ENCODE measurements at places on chromosomes 2 and 18.

DNA sequence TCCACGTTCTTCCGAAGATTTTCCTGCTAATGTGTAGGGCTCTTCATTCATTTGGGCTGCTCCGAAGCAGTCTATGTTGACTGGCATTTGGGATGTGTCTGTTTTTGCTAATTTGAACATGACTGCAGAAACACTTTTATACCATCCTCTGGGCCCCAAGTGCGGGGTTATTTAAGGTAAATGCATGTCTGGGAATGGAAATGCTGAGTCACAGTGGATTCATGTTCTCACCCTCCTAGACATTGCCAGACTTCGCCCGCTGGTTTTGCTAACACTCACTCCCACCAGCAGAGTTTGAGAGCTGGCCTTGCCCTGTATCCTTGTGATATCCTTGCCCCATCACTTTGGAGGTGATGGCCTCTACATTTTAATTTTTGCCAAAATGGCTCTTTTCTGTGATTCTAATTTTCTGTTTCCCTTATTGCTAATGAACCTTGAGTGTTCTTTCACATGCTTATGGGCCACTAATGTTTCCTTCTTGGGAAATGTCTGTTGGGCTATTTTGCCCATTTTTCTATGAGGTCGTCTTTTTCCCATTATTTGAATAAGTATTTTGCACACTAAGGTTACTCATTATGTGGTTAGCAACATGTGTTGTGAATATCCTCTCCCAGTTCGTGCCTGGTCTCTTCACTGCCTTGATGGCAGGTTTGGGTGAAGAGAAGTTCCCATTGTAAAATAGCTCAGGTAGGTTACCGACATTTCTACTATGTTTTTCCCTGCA lies 204.1 kb downstream of the GLI2 start:
- no peak for DNase-seq

DNA sequence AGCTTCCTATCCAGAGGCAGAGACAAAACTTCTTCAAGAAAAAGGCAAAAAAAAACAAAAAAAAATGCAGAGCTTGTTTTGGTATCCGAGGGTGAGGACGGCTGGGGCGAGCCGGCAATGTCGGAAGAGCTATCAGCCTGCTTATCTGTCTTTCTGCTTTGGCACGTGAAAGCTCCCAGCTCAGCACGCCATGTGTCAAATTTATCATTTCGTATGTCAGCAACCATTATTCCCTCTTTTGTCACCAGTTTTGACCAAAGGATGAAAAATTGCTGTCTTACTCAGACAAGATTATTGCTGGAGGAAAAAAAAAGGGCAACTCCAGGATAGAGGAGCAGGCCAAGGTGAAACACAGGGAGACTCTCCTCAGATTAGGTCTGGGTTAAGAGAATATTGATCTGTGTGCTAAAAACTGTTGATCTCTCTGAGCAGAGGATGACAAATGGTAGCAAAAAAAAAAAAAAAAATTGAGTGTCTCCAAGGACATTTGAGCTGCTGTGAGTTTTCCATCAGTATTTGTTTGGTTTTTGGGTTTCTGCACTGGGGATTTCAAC lies 532.0 kb upstream of the POU3F3 start:
- no peak for DNase-seq

DNA sequence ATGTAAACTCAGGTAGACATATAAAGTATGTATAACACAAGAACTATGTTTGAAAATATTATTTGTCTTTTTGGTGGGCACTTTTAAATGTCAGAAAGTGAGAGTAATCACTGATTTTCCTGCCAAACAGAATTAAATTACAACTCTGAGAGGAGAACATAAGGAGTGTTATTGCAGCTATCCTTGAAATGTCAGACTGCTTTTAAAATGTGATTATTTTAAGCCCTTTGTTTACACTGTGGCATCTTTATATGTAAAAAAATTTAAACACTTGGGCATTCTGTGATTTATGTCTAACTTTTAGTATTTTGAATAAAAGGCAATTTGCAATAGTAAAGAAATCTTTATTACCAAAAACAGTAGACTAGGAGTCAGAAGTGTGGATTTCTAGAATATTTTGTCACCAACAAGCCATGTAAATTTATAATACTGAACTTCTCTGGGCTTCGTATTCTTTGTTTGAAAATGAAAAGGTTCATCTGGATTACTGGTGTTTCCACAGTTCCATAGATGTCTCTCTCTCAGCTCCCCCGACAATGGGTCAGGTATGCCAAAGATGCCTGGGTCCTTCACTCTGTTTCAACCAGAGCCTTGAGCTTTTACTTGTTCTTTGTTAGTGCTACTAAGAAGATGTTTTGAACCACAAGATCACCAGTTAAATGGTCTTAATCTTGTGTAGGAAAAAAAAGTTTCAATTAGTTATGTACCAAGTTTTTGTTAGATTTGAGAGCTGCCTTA lies 38.8 kb downstream of the GULP1 start:
- DNase-seq, result no peak

DNA sequence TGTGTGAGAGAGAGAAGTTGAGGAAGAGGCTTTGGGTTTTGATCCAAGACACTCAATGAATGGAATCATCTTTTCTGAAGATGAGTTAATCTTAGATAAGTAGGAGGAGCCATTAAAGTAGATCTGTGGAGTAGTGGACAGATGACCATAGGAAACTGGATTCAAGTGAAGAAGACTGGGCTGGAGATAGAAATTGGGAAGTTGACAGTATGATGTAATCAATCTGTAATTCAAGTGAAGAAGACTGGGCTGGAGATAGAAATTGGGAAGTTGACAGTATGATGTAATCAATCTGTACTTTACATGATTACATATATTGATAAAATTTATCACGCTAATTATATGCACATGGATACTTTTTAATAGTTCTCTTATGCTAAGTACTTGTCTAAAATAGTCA lies 92.8 kb downstream of the PHLPP1 start:
- no peak for DNase-seq

GRCh38 chr2:129754831-129755230 lies 224.6 kb upstream of the RAB6C start:
- DNase-seq, result peak; percentile 4

DNA sequence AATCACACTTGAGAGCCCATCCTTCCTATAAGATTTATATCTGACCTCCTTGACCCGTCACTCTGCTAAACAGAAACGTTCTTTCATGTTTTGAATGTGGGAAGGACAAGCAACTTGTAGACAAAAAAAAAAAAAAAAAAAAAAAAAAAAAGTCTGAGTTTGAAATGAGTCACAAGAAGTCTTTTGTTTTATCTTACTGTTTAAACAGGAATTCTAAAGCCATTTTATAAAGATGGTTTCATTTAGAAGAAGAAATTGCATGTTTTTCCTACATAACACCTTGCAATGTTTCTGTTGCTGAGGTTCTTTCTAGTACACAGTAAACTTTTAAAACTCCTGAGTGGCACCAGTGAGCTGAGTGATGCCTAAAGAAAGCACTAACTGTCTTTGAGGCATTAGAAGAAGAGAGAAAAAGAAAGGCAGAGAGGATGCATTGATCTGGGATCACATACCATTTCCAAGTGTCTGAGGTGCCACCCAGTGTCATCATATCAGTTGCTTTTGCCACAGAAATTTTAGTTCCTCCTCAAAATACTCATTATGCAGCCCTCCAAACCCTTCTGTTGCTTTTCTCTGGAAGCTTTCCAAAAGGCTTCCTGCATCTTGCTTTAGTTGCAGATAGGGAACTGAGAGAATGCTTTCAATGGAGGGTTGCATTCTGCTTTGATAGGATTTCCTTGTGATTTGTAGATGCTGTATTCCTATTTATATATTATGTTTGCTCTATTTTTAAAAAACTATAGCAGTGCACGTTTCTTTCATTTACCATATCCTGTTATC lies 69.1 kb downstream of the ACVR2A start:
- no peak for DNase-seq

DNA sequence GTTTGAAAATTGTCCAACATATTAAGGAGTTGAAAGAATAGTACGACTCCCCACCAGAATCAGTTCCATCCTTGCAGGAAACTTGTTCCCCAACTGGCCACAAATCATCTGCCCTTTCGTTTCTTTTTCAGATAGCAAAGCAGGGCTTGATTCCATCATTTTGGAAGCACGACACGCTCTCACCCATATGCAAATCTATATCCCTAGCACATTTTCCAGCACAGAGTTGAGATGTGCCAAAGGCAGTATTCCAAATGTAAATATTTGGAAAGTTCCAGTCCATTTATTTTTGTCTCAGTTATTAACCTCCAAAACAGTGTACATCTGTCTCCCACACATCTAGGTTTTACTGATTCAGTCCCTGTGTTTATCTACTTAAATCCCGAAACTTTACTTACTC lies 128.8 kb upstream of the BCL2L11 start:
- no peak for DNase-seq

GRCh38 chr2:185074156-185074555 lies 475.8 kb downstream of the ZNF804A start:
- DNase-seq, result no peak

- no peak for DNase-seq
Measured at GRCh38 chr18:8808001-8808400, 102.6 kb downstream of the MTCL1 start.

DNA sequence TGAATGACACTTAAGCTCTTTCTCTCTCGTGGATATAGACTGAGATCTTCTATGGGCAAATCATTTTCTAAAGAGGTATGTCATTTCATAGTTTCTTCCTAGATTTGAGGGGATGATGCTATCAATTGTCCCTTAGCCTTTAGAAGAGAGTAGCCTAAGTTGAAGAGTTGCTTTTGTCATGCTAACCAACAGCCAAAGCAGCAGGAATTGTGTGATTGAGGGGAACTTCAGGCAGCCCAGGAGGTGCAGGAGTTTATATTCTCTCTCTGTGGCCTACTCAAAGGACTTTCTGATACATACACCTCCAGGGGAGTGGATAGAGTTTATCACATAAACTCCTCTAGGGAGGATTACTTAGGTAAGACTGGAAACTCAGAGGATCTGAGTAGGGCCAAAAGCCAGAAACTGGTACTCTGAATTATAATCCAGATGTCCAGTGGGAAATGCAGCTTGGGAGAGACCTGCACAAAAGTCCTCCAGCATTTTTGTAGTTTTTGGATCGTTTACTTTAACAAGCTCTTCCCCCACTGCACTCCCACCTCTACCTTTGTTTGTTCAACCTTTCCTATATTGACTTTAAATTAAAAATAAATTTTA lies 150.7 kb upstream of the CCDC68 start:
- no peak for DNase-seq

- no peak for DNase-seq
Measured at GRCh38 chr2:120241684-120242083, 11.0 kb upstream of the RALB start.

- no peak for DNase-seq
Measured at GRCh38 chr2:62577994-62578781, 72.2 kb upstream of the TMEM17 start.

GRCh38 chr18:80086281-80086680 lies 22.8 kb upstream of the ADNP2 start:
- no peak for DNase-seq

GRCh38 chr2:237128026-237128703 lies 42.5 kb downstream of the COPS8 start:
- DNase-seq, result no peak

DNA sequence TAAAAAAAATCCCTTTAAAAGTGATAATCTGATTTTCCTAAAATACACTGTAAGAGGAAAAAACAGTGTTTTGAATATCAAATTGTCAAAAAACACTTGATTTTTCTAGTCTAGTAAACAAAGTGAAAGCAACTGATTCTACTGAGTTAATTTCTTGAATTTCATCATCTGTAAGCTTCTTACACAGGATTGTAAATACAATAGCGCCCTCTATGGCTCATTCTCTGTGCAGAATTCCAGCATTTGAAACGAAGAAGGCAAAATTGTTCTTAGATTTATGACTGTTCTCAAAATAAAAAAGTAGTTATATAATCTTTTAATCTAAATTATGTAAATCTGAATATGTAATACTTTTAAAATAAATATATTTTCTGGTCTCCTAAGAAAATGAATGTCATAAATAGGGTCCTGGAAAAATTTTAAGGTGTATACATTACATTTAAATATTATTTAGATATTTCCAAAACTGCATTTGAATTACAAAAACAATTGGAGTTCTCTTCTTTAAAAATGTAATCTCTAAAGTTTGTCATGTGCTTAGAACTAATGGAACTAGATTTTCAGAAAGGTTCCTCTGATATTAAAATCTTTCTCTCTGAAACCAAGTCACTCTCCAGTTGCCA lies 176.9 kb upstream of the MC4R start:
- no peak for DNase-seq

DNA sequence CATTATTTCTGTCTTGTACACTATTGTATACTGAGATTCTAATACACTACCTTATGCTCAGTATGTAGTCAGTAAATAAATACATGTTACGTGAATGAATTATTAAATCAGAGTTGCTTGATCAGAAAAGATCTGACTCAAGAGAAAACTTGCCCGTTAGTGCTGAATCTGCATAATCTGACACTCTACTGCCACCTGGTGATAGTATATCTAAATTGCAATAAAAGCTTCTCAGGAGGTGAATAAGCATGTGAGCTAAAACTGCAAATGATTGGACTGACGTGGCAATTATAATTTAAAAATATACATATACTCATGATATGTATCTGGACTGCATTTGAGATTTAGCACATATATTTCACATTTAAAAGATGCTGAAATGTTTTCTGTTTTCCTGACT lies 70.4 kb downstream of the KIAA1328 start:
- no peak for DNase-seq

- no peak for DNase-seq
Measured at GRCh38 chr18:69691008-69691760, 256.5 kb downstream of the CD226 start.

DNA sequence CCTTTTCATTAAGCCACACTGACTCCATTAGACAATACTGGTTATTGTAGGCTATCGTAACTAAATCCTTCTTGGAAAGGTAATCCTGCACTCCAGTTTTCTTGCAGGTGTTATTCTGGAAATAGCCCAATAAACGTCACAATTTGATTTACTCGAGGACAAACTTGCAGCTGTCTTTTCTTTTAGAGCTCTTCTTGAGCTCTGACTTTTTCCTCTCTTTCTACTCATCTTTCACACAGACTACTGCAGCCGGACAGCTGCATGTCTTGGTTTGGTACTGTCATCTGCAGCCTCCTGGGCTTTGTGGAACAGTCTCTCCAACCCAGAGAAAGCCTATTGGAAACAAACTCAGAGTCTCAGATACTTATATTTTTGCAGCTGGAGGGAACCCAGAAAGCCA lies 23.0 kb upstream of the MSGN1 start:
- no peak for DNase-seq

- no peak for DNase-seq
Measured at GRCh38 chr18:39721712-39722111, 2156.1 kb upstream of the CELF4 start.

DNA sequence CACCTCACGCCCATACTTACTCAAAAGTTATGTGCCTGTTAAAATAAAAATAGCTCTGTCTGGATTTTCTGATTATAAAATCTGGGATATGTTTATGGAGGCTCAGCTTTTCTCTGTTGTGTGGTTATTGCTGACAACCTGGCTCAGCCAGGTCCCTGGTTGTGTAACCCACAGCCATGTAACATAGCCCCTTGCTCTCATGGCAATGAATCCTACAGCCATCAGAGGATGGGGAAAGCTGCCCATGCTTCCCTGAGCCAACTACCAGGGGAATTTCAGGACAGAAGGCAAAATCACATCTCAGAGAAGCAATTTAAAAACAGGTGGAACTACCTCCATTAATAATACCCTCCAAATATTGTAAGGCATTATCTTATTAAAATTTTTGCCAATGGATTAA lies 29.7 kb downstream of the ST8SIA5 start:
- no peak for DNase-seq
